ENCODE measurements at places on chromosomes 1 and 21.
A peak's percentile ranks its signal among the peaks of the same experiment; 100 is the strongest.

DNA sequence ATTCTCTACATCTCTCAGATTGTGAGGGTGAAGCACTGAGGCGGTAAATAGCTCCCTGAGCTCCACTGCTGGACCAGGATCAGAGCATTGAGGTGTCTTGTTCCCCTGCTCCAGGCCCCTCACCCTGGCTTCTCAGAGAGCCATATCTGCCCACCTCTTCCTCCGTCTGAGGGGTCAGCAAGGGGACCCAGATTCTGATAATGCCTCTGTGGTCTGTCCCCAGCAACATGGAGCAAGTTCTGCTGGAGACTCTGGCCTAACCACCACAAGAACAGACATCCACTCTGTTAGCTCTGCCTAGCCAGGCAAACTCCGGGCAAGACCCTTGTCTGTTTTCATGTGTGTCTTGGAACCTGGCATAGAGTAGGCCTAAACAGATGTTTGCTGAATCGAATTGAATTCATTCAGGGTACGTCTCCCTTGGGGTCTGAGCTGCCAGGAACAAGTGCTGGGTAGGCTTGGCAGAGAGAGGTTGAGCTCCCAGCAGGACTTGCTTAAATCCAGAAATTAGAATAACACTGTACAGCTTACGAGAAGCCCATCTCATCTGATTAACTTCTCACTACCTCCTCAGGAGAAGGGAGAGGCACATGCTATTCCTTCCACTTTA is 2.3 kb downstream of the TRAF5 start:
- no peak for DNase-seq
- H3K27ac ChIP-seq, result peak overlapping the region; percentile 84
- H3K27me3 ChIP-seq, result no peaks in the 10 kb centered on the region
- peaks cover 76% of the 10 kb centered on the region for H3K4me1 ChIP-seq

- H3K4me1 ChIP-seq, result no peaks in the 10 kb centered on the region
- peaks cover 7% of the 10 kb centered on the region for H3K27me3 ChIP-seq
- H3K4me3 ChIP-seq, result no peak overlapping the region
- no peaks in the 10 kb centered on the region for H3K36me3 ChIP-seq
- DNase-seq, result no peak
Measured at GRCh38 chr1:159848326-159848725, 14.1 kb downstream of the VSIG8 start.

GRCh38 chr1:21268281-21269239 is 21.7 kb downstream of the ECE1 start:
- no peaks in the 10 kb centered on the region for H3K27me3 ChIP-seq
- peaks cover 17% of the 10 kb centered on the region for H3K4me1 ChIP-seq
- no peak for DNase-seq
- H3K4me3 ChIP-seq, result no peak overlapping the region

- H3K27me3 ChIP-seq, result peaks cover 30% of the 10 kb centered on the region
- no peak for DNase-seq
- H3K36me3 ChIP-seq, result no peaks in the 10 kb centered on the region
- H3K27ac ChIP-seq, result no peak within 1 kb of the TSS
Measured at GRCh38 chr1:3772715-3773571, at the start of gene SMIM1. SMIM1 (plus strand) TSS chr1:3772749; CDS start chr1:3775374, 2,625 bp downstream.

DNA sequence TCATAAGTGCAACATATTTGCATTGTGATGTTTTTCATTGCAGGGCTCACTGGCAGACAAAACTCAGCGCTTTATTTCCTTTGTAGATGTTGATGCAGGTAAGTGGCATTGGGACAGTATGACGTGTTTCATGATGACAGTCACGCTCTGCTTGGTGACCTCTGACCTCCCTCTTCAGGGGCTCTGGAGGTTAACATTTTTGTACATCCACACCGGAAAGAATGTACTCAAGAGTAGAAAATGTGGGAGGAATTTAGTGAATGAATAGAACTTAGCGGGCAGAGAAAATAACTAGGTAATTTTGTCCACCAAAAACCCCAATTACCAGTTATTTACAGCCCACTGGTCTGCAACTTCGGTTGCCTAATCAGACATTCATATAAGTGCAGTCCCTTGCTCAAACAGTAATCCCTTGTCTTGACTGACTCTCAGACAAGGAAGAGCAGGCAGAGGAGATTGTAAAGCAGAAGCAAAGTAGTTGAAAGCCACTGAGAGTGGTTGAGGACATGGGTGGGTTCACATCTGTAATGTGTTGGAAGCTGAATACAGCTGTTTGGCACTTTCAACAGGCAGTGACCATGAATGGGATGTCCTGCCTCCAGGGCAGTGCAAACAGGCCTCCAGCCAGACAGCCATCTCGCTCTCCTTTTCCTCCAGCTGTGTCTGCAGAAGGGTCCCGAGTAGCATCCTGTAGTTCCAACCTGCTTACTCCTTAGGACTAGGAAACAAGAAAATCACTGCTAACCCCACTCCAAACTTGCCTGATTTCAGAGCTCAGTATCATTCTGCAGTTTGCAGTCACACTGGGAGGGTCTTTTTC is 188.9 kb downstream of the NRIP1 start:
- H3K4me3 ChIP-seq, result no peak overlapping the region
- no peaks in the 10 kb centered on the region for H3K4me1 ChIP-seq
- H3K27me3 ChIP-seq, result no peaks in the 10 kb centered on the region
- no peak overlapping the region for H3K27ac ChIP-seq

DNA sequence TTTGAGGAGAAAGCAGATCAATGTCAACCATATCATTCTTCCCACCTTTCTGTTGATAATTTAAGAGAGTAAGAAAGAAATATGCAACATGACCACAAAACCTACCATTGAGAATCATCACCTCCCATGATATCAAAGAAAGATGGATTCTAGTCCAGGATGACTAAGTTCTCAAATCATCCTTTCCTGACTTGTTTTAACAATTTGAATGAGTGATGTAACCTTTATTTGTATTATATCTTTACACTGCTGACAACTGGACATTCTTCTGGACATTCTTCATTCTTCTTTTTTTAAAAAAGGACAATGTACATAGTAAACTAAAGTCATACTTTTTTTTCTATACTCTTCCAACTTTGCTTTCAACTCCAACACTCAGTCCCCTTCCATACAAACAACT is 9.5 kb downstream of the PSMB4 start:
- H3K27ac ChIP-seq, result no peak overlapping the region
- H3K4me3 ChIP-seq, result no peak overlapping the region
- no peak for DNase-seq
- peaks cover 11% of the 10 kb centered on the region for H3K36me3 ChIP-seq

GRCh38 chr21:17454315-17455027 is 58.4 kb upstream of the CXADR start:
- peaks cover 3% of the 10 kb centered on the region for H3K4me1 ChIP-seq
- no peaks in the 10 kb centered on the region for H3K36me3 ChIP-seq
- H3K27me3 ChIP-seq, result no peaks in the 10 kb centered on the region
- H3K4me3 ChIP-seq, result no peak overlapping the region
- DNase-seq, result no peak

DNA sequence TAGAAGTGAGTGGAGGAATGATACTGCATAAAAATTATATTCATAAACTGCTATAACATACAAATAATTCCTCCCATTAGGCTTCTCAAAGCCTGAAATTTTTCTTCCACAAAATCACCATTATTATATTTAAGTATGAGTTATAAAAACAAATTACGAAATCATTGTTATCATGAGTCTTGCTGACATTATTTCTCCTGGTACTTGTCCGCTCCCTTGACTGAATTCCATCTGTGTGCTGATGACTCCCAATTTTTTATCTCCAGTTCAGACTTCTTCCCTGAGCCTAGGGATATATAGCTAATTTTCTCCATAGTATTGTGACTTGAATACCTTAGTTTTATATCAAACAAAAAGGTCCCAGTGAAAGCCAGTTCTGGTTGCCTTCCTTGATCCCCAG is 268.2 kb downstream of the HMCN1 start:
- no peak for DNase-seq
- no peaks in the 10 kb centered on the region for H3K27me3 ChIP-seq
- no peak overlapping the region for H3K27ac ChIP-seq
- no peaks in the 10 kb centered on the region for H3K4me1 ChIP-seq
- H3K4me3 ChIP-seq, result no peak overlapping the region

DNA sequence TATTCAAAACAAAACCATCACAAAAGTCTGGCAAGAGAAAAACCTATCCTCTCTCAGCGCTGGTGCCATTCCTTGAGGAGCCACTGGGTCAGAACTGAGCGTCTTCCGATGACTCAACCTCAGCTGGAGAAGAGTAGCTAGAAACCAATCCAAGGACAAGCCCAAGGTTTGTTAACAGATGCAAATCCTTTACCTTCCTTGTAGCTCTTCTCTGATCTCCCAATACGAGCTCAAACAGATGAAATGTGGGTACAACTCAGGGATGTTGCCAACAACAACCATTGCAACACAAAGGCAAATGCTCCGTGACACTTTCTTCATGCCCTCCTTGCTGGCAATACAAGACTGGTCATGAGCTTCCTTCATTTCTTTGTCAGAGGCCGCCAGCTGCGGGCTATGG is 337.1 kb downstream of the SIPA1L2 start:
- no peaks in the 10 kb centered on the region for H3K27me3 ChIP-seq
- no peak overlapping the region for H3K27ac ChIP-seq
- no peak overlapping the region for H3K4me3 ChIP-seq
- no peaks in the 10 kb centered on the region for H3K4me1 ChIP-seq
- DNase-seq, result no peak
- no peaks in the 10 kb centered on the region for H3K36me3 ChIP-seq

DNA sequence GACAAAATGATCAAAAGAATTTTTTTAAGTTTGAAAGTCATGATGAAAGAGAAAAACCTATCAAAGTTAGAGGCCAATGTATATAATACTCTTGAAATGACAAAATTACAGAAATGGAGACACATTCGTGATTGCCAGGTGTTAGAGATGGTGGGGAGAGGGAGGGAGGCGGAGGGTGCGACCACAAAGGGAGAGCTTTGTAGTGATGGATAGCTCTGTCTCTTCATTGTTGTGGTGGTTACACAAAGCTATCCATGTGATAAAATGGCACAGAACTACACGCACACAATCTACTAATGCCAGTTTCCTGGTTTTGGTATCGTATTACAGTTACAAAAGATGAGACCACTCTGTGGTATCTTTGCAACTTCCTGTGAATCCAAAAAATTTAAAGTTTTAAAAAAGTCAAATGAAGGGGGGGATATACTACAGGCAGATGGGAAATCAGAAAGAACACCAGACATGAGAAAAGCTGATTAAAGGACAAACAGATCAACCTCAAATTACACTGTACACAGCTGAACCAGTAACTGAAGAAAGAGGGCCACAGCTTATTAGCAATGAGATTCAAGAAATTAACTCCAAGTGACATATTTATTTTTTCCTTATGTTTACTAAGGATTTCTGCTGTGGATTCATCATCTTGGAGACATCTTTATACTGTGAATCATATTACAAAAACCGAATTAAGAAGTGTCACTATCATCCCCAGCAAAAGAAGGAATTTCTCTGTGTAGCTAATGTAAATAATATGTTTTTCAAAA is 199.1 kb downstream of the SLC45A1 start:
- no peaks in the 10 kb centered on the region for H3K36me3 ChIP-seq
- peaks cover 18% of the 10 kb centered on the region for H3K4me1 ChIP-seq
- H3K27me3 ChIP-seq, result no peaks in the 10 kb centered on the region

- peaks cover 3% of the 10 kb centered on the region for H3K27me3 ChIP-seq
- H3K36me3 ChIP-seq, result no peaks in the 10 kb centered on the region
- DNase-seq, result no peak
- no peak overlapping the region for H3K27ac ChIP-seq
- peaks cover 5% of the 10 kb centered on the region for H3K4me1 ChIP-seq
- H3K4me3 ChIP-seq, result no peak overlapping the region
Measured at GRCh38 chr1:22418933-22419382, 32.7 kb upstream of the ZBTB40 start.

DNA sequence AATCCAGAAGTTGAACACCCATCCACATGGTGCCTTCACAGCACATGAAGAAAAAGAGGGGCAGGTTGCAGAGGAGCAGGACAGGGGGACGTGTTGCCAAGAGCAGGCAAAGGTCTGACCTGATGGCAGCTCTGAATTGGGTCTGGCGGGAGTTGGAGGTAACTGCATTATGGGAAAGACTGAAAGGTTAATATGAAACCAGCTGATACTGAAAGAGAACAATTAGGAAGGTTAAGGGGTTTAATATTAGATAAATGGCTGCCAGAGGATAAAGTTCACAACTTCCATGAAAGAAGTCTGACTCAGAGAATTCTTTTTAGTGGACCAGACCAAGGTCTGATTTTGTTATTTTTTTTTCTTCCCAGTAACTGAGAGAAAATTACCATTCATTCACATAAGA is 76.1 kb downstream of the CD58 start:
- H3K36me3 ChIP-seq, result no peaks in the 10 kb centered on the region
- H3K4me1 ChIP-seq, result peaks cover 14% of the 10 kb centered on the region
- no peak for DNase-seq
- H3K4me3 ChIP-seq, result no peak overlapping the region

GRCh38 chr1:188769181-188769580 is 1708.5 kb downstream of the BRINP3 start:
- H3K27ac ChIP-seq, result no peak overlapping the region
- H3K36me3 ChIP-seq, result no peaks in the 10 kb centered on the region
- H3K27me3 ChIP-seq, result no peaks in the 10 kb centered on the region
- H3K4me1 ChIP-seq, result no peaks in the 10 kb centered on the region
